Endothelial cell of umbilical vein (primary cell): ENCODE measurements at places on chromosomes 6 and 20. TPM values are rescaled to one million over a fixed set of nuclear protein-coding genes. Genes with fewer than 3 reads are reported as not detected.

Gene RIMS1
- 0.05 and 0.15 TPM in 2 replicates for polyA plus RNA-seq

DNA sequence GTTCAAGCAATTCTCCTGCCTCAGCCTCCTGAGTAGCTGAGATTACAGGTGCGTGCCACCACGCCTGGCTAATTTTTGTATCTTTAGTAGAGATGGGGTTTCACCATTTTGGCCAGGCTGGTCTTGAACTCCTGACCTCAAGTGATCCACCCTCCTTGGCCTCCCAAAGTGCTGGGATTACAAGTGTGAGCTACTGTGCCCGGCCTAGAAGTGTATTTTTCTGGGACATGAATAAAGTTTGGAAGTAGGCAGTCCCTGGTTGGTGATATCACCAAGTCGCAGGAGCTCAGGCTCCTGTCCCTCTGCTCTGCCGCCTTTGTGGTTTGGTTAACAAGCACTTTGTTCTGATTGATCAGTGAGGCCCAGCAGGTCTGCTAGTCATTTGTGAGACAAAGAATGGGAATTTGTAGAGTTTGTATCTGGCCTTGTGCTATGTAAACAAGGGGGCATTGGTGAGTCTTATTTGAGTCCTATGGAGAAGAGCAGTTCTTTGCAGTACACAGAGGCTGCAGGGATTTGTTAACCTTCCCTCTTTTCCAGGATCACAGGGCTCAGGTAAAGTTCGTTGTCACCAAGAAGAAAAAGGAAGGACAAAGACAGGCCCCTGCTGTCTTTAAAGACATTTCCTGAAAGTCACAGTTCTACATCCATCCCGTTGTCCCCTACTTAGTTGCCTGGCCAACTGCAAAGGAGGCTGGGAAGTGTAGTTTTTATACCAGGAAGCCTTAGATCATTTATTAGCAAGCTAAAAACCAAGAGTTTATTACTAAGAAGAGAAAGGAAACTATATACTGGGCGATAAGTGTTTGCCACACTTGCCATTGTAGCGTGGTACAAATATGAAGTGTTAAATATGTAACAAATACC, 13.1 kb downstream of the MTHFD1L start:
- no peak for DNase-seq

Gene SLC17A2
- not detected in 2 replicates for polyA plus RNA-seq

Gene VSX1
- polyA plus RNA-seq = not detected in 2 replicates

DNA sequence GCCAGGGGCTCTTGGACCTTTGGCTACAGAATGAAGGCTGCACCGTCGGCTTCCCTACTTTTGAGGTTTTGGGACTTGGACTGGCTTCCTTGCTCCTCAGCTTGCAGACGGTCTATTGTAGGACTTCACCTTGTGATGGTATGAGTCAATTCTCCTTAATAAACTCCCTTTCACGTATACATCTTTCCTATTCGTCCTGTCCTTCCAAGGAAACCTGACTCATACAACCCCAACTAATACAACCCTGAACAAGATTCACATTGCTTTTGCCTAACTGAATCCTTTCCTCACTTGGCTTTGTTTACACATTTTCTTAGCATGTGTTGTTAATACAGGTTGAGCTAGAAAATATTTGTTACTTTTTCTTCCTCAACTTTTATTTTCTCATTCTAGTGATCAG, 21.9 kb downstream of the TBXT start:
- no peak for DNase-seq

DNA sequence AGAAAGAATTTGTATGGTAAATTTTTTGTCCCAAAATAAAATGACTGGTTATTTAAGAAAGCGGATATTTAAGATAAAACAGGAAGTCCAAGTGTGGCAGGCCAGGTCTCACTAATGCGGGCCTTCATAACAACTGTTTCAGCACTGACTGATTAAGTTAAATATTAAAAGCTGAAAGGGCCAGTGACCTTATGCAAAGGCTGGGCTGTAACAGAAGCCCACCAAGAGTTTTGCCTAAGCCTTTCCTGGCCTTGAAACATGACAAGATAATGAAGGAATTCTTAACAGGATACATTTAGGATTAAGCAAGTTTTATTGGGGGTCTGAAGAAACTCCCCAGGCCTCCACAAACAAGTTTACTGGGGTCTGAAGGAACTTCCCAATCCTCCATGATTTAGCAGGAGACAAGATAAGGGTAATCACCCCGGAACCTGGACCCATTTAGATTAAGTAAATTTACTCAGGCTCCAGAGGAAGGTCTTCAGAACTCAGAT, 36.3 kb downstream of the ZNF133 start:
- DNase-seq = no peak

Gene MRPL14
- 91.2 and 103 TPM in 2 replicates for polyA plus RNA-seq

Gene PRKN
- polyA plus RNA-seq = 0.06 and 0.10 TPM in 2 replicates

DNA sequence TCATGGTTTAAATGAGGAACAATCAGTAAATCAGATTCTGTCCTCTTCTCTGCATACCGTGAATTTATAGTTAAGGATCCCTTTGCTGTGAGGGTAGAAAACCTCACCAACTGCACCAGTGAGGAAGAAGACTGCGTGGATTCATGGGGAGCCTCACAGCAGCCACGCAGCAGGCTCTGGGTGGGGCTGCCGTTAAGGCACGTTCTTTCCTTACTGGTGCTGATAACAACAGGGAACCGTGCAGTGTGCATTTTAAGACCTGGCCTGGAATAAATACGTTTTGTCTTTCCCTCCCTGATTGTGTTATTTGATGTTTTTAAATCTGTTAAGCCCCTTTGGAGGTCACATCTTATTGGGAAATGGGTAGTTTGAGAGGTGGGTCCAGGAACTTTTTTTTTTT, 17.6 kb upstream of the MYLK2 start:
- no peak for DNase-seq

- peak; percentile 98 for DNase-seq
These were observed 234.5 kb upstream of the ZNF217 start for GRCh38 chr20:53828088-53828681.

Gene SNAP91
- 1.3 and 1.4 TPM in 2 replicates for polyA plus RNA-seq

DNA sequence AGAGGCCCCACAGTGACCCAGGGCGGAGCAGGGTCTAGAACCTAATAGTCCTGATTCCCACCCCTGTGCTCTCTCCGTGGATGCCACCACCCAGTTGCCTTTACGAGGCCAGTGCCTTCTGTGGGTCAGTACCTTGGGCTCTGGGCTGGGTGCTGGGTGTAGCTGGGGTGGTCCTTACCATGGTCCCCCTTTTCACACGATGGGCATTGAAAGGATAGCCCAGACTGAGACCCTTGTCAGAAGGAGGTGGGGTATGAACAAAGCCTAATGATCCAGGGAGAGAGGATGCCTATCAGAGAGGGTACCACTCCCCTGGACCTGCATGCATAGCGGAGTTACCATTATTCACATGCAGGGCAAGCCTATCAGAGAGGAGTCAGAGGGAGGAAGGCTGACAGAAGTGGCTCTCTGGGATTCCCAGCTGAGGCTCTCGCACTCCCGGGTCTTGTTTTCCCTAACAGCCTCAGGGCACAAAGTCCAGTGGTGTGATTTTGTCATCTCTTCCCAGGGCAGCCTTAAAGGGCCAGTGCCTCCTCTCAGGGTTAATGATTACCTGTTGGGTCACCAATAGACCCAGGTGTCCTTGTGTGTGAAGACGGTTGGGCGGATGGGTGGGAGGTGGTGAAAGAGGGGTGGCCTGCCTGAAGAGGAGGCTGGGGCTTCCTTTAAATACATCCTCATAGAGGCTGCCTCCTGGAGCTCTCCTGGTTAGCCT, 36.2 kb downstream of the VEGFA start:
- no peak for DNase-seq

DNA sequence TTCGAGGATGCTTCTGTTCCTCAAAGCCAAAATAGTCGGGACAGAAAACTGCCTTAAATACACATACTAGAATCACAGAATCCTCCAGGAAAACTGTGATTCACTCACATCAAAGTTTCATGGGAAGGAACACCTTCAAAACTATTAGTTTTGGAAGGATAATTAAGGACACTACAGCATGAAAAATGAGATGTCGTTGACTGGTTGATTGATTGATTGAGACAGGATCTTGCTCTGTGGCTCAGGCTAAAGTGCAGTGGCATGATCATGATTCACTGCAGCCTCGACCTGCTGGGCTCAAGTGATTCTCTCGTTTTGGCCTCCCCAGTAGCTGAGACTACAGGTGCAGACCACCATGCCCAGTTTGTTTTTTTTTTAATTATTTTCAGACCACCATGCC, 25.7 kb upstream of the MAP3K4 start:
- DNase-seq = no peak

- no peak for DNase-seq
These were observed 8.3 kb downstream of the B4GALT5 start for GRCh38 chr20:49705358-49705757.

GRCh38 chr6:3247255-3248146, 11.2 kb upstream of the PSMG4 start:
- DNase-seq = peak; percentile 50

DNA sequence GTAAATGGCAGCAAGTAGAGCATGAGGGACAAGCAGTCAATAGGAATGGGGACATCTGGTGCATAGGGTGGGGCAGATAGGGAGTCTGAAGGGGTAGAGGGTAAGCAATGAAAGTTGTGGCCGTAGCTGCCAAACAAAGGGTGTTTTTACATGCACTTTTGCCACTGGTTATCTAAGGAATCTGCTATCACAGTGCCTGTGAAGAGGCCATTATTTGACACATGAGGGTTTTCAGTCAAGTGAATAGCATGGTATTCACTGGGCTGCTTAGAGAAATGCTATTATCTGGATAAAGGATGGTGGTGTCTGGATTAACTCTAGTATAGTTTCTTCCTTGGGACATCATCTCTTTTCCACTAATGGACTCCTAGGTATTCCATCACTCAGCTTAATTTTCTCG, 118.2 kb downstream of the CARMIL1 start:
- no peak for DNase-seq

- no peak for DNase-seq
These were observed 30.2 kb downstream of the ZHX3 start for GRCh38 chr20:41287327-41287726.

DNA sequence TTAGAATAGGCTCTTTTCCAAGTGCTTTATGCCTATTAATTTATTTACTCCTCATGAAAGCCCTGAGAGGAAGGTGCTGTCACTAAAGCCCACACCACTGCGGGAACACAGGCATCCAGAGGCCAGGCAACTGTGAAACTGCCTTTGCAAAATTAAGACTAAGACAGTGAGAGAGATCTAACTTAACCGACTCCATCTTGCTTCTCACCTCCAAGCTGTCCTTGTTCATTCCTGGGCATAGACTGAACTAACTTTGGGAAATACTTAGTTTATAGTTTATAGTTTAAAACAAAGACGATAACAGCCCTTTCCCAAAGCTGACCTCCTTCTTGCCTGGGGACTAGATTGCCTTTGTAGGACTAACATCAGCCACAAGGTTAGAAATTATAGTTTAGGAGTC, 80.1 kb downstream of the RSPH3 start:
- no peak for DNase-seq

GRCh38 chr6:121237859-121238258, 96.4 kb downstream of the TBC1D32 start:
- DNase-seq = no peak

Gene OR10C1
- not detected in 2 replicates for polyA plus RNA-seq

GRCh38 chr6:20918868-20919267, 384.6 kb downstream of the CDKAL1 start:
- DNase-seq = peak; percentile 78

Gene OR2B6
- polyA plus RNA-seq = not detected in 2 replicates

Gene FAM83C
- not detected in 2 replicates for polyA plus RNA-seq

DNA sequence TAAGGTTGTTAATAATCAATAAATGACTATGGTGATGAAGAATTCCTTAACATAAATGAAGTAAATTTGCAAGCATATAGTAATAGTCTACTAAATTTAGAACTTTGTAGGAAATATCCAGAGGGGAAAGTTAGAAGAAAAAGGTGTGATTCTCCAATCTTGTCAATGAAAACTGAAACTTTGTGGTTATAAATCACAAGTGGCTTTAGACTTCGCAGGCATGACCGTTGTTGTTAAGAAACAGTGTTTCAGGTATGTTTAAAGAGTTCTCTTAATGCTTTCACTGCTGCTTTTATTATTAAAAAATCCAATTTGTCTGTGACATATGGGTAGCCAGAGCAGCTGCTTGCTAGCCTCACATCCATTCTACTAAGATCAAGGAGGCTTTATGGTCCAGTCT, 475.6 kb upstream of the ADGRB3 start:
- no peak for DNase-seq

DNA sequence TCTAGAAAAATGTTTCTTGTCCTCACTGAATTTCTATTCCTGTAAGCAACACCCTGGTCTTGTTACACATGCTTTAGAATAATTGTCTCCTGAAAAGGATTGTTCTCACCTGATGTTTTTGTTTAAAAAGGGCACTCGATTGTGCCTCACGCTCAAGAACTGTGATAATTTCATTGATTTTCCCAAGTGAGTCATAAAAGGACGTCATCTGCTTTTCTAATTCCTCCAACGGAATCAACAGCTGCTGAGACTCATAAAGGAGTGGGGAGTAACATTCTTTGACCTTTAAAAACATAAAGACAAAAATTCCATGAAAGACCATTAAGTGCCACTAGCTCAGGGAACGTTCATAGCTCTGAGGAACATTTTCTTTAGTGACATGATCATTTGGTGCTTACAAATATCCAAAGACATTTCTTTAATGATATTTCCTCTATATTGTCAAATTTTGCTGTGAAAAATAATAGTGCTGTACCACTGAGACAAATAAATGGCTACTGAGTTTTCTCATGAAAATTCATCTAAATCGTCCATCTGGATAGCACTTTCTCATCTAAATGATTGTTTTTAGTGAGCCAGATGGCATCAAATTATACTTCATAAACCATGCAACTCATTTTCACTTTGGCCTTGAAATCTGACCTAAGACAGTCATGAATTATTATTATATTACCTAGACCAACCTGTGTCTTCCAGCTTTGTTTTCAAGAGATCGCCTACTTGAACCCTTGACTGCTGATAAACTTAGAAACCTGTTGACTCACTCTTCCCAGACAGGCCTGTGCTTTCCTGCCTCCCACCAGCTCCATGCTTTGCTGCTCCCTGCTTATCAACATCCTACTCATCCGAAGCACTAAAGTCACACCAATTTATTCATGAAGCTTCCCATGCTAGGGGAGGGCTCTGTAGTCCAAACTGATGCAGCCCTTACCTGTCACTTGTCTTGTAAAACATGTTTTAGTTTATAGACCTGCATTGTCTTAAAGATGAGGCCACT, 178.2 kb downstream of the SYNE1 start:
- peak; percentile 48 for DNase-seq

Gene TAGAP
- polyA plus RNA-seq = not detected in 2 replicates

Gene ULBP2
- 22.8 and 26.4 TPM in 2 replicates for polyA plus RNA-seq

Gene BFSP1
- polyA plus RNA-seq = 2.5 and 3.1 TPM in 2 replicates

Gene TPX2
- polyA plus RNA-seq = 18.1 and 24.8 TPM in 2 replicates

GRCh38 chr6:21634582-21634981, 41.0 kb downstream of the SOX4 start:
- DNase-seq = peak; percentile 97

- no peak for DNase-seq
These were observed 31.0 kb upstream of the TCFL5 start for GRCh38 chr20:62892348-62893304.
